Esophagus muscularis mucosa (tissue), 4 donors: ENCODE measurements at places on chromosomes 4 and X.

GRCh38 chrX:65926095-65927019 lies 113.5 kb downstream of the VSIG4 start:
- DNase-seq, result no peak
- H3K27ac ChIP-seq, result no peak overlapping the region
- no peaks in the 10 kb centered on the region for H3K36me3 ChIP-seq
- no peaks in the 10 kb centered on the region for H3K4me1 ChIP-seq
- H3K27me3 ChIP-seq, result peaks cover 4% of the 10 kb centered on the region
- H3K4me3 ChIP-seq, result no peak overlapping the region

DNA sequence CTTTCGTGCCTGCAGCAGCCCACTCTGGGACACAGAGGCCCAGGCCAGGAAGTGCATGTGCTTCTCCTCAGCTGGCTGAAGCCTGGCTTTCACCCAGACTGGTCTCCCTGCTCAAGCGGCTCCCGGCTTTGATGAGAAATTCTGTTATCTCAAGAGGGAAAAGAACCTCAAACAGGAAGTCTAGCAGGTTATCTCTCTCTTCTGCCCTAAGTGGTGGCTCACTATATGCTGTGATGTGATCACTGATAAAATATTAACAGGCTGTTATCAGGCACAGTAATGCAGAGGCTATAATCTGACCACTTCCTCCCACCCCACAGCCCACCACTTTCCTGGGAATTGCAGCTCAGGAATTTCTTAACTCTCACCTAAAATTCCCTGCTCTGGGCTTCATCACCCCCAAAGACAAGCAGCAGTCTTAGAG lies 13.3 kb downstream of the CLDN2 start:
- no peak for DNase-seq
- no peak overlapping the region for H3K4me3 ChIP-seq
- H3K36me3 ChIP-seq, result peaks cover 3% of the 10 kb centered on the region
- no peaks in the 10 kb centered on the region for H3K27me3 ChIP-seq

DNA sequence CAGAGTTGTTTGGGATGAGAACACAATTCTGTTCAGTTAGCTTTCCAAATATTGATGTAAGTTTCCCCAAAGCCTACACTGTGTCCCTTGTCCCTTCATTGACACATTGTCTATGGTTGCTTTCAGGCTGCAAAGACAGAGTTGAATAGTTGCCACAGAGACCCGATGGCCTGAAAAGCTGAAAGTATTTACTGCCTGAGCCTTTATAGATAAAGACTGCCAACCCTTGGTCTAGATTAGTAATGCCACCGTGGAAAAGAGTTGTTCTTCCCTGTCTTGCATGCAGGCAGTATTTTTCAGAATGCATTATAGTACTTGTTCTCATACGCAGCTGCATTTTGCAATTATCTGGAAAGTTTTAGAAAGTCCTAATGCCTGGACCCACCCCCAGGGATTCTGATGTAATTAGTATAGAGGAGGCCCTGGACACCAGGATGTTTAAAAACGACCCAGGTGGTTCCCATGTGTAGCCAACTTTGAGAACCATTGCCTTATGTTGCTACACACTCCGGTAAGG lies 180.8 kb downstream of the FRMPD4 start:
- H3K36me3 ChIP-seq, result no peaks in the 10 kb centered on the region
- H3K27me3 ChIP-seq, result no peaks in the 10 kb centered on the region
- no peak overlapping the region for H3K27ac ChIP-seq
- H3K4me3 ChIP-seq, result no peak overlapping the region
- no peak for DNase-seq
- no peaks in the 10 kb centered on the region for H3K4me1 ChIP-seq

- no peak for DNase-seq
- no peaks in the 10 kb centered on the region for H3K4me1 ChIP-seq
Measured at GRCh38 chrX:15718283-15718970, 19.6 kb upstream of the CA5B start.

GRCh38 chr4:151043803-151044515 lies 28.9 kb upstream of the LRBA start:
- H3K27ac ChIP-seq, result no peak overlapping the region
- no peak for DNase-seq
- H3K4me1 ChIP-seq, result no peaks in the 10 kb centered on the region
- no peak overlapping the region for H3K4me3 ChIP-seq
- no peaks in the 10 kb centered on the region for H3K27me3 ChIP-seq

GRCh38 chr4:140247237-140247636 lies 93.3 kb upstream of the MAML3 start:
- H3K36me3 ChIP-seq, result no peaks in the 10 kb centered on the region
- DNase-seq, result no peak
- no peak overlapping the region for H3K4me3 ChIP-seq
- H3K4me1 ChIP-seq, result peaks cover 48% of the 10 kb centered on the region
- no peak overlapping the region for H3K27ac ChIP-seq

DNA sequence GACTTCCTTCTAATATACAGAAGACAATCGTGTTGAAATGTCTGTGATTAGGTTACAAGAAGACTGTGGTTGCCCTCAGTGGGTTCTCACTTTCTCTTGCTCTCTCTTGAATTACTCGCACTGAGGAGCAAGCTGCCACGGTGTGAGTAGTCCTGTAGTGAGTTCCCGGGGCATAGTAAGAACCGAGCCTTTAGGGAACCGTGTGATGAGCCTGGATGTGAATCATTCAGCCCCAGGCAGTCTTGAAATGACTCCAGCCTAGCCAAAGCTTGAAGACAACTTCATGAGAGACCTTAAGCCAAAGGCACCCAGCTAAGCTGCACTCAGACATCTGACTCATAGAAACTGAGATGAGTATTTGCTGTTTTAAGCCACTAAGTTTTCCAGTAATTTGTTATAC lies 292.7 kb downstream of the SPOCK3 start:
- DNase-seq, result no peak
- H3K36me3 ChIP-seq, result no peaks in the 10 kb centered on the region
- no peak overlapping the region for H3K4me3 ChIP-seq
- H3K27ac ChIP-seq, result no peak overlapping the region

DNA sequence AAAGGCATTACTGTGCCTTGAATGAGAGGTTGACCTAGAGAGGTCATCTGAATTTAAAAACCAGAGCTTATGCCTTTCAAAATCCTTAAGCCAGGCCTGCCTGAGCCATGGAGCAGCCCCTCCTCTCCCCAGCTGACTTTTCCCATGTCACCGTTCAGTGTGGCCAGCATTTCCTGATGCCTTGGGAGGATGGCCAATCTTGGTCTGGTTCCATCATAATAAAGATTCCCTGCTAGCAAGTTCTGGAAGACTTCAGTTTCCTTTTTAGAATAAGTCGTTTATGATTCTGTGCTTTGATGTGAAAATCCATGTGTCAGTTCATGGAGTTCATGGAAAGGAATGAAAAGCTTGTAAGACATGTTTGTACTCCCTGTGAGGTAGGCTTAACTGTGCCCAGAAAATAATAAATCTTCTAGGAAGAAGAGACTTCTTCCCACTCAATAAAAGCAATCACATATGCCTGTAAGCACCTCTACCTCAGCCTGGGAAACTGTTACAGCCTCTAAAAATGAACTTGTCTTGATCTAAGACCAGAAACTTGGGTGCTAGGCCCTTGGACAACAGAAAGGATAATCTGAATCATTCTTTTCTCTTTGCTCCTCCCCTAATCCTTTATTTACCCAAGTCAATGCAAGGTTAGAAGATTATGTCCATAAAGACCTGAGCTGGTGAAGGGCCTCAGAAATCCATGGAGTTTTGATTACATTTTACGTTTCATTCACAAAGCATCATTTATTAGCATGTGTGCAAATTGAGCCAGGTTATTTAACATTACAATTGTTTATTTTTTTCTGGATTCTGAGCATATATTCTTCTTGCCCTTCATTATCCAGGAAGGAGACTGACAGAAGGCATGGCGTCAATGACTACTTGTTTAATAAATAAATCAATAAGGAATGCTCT lies 84.0 kb upstream of the TBC1D9 start:
- H3K27me3 ChIP-seq, result no peaks in the 10 kb centered on the region
- no peak for DNase-seq
- no peaks in the 10 kb centered on the region for H3K36me3 ChIP-seq
- no peak overlapping the region for H3K4me3 ChIP-seq
- peak overlapping the region; percentile 68 for H3K27ac ChIP-seq

- H3K4me3 ChIP-seq, result no peak overlapping the region
- no peak for DNase-seq
- no peak overlapping the region for H3K27ac ChIP-seq
- H3K4me1 ChIP-seq, result peaks cover 8% of the 10 kb centered on the region
- no peaks in the 10 kb centered on the region for H3K27me3 ChIP-seq
- peaks cover 11% of the 10 kb centered on the region for H3K36me3 ChIP-seq
Measured at GRCh38 chr4:16217300-16218051, 8.8 kb downstream of the TAPT1 start.

- H3K27me3 ChIP-seq, result no peaks in the 10 kb centered on the region
- no peaks in the 10 kb centered on the region for H3K4me1 ChIP-seq
- no peak overlapping the region for H3K27ac ChIP-seq
- DNase-seq, result no peak
- no peaks in the 10 kb centered on the region for H3K36me3 ChIP-seq
Measured at GRCh38 chrX:67570839-67571238, 27.0 kb downstream of the AR start.

GRCh38 chrX:66015152-66015831 lies 24.6 kb downstream of the VSIG4 start:
- H3K27me3 ChIP-seq, result no peaks in the 10 kb centered on the region
- no peaks in the 10 kb centered on the region for H3K4me1 ChIP-seq
- peak overlapping the region; percentile 9 for H3K4me3 ChIP-seq
- DNase-seq, result no peak

DNA sequence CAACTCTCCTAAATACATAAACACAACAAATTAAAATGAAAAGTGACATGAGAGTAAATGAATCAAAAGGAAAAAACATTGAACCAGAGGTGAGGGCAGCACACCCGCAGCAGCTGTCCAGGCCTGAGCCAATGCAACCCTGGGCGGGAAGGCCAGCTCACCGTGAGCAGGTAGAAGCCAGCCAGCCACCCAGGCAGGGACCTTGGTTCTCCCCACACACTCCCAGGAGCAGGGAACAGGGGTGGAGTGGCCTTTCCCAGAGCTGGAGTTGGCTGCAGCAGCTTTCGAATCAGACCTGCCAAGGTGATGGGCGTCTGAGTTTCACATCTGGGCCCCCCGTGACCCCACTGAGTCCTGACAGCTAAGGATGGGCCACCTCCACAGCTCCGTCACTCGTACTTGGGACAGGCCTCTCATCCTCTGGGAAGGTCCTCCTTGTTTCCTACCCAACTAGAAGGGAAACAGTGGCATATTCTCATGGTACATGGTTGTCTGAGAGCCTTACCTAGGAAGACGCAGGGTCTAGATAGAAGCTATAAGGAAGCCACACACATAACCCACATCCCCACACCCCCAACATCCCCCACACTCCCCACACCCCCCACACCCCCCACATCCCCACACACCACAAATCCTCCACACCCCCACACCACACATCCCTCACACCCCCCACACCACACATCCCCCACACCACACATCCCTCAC lies 172.2 kb downstream of the DCLK2 start:
- H3K4me1 ChIP-seq, result peaks cover 18% of the 10 kb centered on the region
- peaks cover 53% of the 10 kb centered on the region for H3K36me3 ChIP-seq
- DNase-seq, result peak; percentile 88
- no peak overlapping the region for H3K4me3 ChIP-seq

DNA sequence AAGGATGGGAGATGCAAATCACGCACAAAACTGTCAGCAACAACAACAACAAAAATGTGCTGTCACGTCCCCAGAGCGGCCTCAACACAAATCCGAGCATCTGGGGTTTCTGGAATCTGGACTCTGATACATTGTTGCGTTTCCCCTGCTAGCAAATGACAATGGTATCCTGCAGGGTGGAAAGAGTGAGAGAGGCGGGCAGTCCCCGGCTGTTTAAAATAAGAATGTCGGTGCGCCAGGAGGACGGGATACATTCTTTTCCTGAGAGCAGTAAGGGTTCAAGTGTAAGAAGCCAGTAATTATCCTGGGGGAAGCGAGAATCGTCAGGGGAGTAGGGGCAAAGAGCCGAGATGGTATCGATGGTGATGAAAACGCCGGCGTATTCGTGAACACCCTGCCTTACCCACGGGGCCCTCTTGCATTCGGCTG lies 310.2 kb downstream of the ASMT start:
- no peak overlapping the region for H3K4me3 ChIP-seq
- H3K36me3 ChIP-seq, result no peaks in the 10 kb centered on the region
- no peak for DNase-seq
- H3K27me3 ChIP-seq, result no peaks in the 10 kb centered on the region
- H3K27ac ChIP-seq, result no peak overlapping the region

DNA sequence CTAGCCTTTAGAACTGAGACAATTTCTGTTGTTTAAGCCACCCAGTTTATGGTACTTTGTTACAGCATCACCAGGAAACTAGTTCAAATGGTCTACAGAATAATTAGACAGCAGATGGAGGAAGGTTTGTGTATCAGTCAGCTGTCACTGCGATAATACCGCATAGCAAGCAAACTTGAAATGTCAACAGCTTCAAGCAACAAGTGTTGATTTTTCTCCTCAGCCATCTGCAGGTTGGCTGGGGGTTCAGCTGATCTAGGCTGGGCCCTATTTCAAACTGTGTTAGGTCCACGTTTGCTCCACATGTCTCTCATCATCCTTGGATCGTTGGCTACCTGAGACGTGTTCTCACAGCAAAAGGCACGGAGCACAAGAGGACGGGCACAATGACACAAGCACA lies 19.2 kb upstream of the PHEX start:
- no peaks in the 10 kb centered on the region for H3K4me1 ChIP-seq
- no peak overlapping the region for H3K27ac ChIP-seq
- H3K27me3 ChIP-seq, result no peaks in the 10 kb centered on the region
- DNase-seq, result no peak

DNA sequence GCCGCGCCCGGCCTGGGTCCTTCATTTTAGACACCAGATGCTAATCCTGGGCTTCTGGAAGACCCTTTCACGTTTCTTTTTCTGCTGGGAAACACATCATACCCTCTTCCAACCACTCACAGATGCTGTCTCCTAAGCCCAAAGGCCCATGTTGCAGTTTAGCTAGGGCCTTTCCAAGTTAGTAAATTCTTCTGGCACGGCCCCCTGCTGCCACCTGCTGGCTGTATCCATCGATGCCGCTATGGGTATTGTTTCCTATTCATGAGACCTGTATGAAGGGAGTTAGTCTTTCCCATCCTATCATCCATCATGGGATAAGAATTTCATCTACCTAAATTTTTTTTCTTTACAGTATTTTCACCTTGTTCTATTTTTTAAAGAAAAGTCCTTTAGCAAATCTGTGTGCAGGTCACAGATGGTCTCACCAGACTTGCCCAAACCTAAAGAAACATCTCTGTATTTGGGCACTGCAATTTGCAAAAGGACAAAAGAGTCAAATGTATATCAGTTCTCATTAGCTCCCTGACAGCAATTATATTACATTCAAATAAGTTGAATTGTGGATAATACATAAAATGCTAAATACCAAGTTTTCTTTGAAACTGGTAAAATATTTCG lies 37.8 kb upstream of the SLC9A7 start:
- DNase-seq, result peak; percentile 92
- H3K4me3 ChIP-seq, result no peak overlapping the region
- H3K4me1 ChIP-seq, result no peaks in the 10 kb centered on the region
- H3K27ac ChIP-seq, result no peak overlapping the region
- H3K27me3 ChIP-seq, result no peaks in the 10 kb centered on the region
